ENCODE measurements at places on chromosomes 3 and 15. TPM values are rescaled to one million over a fixed set of nuclear protein-coding genes. Genes with fewer than 3 reads are reported as not detected.

Gene ADAMTSL3
- 0.29 TPM for total RNA-seq

Gene ADGRG7
- total RNA-seq: not detected

Gene SCN11A
- total RNA-seq: not detected

Gene PLA2G4E
- total RNA-seq: 0.05 TPM

DNA sequence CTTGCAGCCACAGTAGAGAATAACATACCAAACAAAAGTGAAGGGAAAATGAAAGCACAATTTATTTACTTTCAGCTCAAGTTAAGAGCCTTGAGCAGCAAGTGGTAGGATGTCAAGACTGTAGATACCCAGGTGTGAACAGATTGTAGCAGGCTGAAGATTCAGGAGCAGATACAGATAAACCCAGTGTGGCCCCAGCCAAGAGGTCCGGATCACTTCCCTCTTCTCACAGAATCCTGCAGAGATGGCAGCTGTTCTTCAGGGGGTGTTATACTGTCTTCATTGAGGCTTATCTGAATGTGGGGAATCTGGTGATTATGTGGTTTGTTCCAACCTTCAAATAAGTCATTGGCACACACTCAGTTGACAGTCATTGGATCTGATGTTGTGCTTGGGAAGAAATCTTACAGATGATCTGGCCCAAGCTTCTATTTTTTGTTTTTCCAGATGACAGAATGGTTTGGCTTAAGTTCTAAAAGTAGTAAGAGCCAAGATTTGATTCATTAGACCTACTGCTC lies 2.2 kb downstream of the STARD9 start:
- no peak for DNase-seq

GRCh38 chr3:149871855-149872254 lies 58.8 kb downstream of the RNF13 start:
- no peak for DNase-seq

Gene RTP3
- total RNA-seq: not detected

GRCh38 chr15:38647683-38648082 lies 83.1 kb upstream of the RASGRP1 start:
- no peak for DNase-seq

- peak; percentile 11 for DNase-seq
These were observed 470.8 kb downstream of the SOX2 start for GRCh38 chr3:182182531-182182968.

GRCh38 chr3:47641739-47642138 lies 63.1 kb upstream of the CSPG5 start:
- DNase-seq: no peak

Gene DOCK3
- total RNA-seq: not detected

Gene LYZL4
- not detected for total RNA-seq

- no peak for DNase-seq
These were observed 40.5 kb downstream of the CCNL1 start for GRCh38 chr3:157119369-157119951.
